NCI-H2107 (cell line): ENCODE measurements at places on chromosomes 16 and 17.

DNA sequence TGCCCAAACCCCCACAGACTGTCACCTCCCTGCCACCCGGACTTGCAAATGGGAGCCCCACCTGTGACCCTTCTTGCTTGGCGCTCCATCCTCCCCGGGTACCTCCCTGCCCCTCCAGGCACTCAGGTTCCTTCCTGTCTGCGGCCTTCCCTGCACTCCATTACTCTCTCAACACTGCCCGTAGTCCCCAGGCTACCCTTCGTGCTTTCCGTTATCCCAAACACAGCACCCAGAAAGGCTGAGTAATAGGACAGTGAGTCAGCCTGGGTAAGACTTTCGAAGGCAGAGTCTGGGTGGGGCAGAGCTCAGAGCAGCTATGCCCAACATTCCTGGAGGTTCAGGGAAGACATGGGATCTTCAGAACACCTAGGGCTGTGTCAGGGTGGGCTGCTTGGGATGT, 16.6 kb upstream of the C16orf74 start:
- DNase-seq, result no peak

- DNase-seq, result no peak
These were observed 5.0 kb upstream of the CACNG5 start for GRCh38 chr17:66829883-66830282.

- DNase-seq, result peak; percentile 29
These were observed 76.1 kb downstream of the RAI1 start for GRCh38 chr17:17757391-17757791.

DNA sequence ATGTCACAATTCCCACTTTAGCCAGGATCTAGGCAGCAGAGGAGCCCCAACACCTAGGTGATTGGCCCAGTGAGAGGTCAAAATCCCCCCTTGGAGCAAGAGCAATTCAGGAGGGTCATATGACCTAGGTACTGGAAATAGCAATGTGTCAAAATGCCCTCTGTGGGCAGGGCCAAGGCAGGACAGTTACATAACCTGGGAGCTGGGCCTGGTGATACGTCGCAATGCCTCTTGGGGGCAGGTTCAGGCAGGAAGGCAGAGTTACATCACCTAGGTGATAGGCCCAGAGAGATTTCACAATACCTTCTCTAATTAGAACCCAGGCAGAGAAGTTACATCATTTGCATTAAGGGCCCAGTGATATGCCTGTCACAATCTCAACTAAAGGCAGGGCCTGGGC, 1906.3 kb downstream of the TP53TG3F start:
- DNase-seq, result no peak

DNA sequence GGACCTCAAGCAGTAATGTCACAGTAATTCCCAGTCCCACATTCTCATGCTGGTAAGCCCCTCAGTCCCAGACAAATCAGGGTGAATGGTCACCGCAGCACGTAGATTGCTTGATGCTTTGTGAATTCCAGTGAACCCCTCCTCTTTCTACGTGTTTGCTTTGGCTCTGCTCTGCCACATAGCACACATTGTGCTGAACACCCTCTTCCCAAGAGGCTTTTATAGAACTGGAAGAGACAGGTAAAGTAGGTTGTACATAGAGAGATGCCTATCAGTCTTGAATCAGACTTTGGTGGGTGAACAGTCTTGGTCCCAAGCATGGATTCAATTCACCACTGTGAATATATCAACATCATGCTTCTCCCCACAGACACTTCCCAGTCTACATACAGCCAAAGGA, 579 bp upstream of the KRTAP9-6 start:
- no peak for DNase-seq

- DNase-seq, result no peak
These were observed 13.4 kb downstream of the CCDC102A start for GRCh38 chr16:57522960-57523359.

- DNase-seq, result no peak
These were observed 476.7 kb downstream of the SOX9 start for GRCh38 chr17:72597354-72598087.

DNA sequence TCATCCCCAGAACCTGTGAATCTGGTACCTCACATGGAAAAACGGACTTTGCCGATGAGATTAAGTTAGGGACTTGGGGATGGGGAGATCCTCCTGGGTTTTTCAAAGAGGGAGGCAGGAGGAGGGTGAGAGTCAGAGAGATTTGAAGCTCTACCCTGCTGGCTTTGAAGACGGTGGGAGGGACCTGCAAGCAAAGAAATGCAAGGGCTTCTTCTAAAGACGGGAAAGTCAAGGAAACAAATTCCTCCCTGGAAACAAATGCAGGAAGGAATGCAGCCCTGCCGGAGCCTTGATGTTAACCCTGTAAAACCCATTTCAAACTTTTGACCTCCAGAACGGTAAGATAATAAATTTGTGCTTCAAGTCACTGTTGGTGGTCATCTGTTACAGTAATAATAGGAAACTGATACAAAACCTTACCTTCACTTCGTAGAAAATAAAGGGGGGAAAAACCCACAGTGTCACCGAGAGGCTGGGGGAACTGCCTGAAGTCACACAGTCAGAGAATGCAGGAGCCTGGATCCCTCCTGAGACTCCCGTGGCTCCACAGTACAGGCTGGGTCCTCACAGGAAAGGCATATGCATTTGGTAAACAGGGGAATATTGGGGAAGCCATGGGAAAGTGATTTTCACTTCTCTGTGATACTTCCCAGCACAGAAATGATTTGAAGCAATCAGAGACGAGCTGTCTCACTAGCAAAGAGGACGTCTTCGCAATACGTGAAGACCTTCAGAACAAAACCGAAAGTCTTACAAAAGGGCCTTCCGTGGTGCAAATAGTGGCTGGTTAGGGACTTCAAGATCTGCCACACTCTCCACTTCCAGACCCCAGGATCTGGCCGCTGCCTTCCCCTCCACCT, 58.9 kb upstream of the CLEC3A start:
- no peak for DNase-seq

DNA sequence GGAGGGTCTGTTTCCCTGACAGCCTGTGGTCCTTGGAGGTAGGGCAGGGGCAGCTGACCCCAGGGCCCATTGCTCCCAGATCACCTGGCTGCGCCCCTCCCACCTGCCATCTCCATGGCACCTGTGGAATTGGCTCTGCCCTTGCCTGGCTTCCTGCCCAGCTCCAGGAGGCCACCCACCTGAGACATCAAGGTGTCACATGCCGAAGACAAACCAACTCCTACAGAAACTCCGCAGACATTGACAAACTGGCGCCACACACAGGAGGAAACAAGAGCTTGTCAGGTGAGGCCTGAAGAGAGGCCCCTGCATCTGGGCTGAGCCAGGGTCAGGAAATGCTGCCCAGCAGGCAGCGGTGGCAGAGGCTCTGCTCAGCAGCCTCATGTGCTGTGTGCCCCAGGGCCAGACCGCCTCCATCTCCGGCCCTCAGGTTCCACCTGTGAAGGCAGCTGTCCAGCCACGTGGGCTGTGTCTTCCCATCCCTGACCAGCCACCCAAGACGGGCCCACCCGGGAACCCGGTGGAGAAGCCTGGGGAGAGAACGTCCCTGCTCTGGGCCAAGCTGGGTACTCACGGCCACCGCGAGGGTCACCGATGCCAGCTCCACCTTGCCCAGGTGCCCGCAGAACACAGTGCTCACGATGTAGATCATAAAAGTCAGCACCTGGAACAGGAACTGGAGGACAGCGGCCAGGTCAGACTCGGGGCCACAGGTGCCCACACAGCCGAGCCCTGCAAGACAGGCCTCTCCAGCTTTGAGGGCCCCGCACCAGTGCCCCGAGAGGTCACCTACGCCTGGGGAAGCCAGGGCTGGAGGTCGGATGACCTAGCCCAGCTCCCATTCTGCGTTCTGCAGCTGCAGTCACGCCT, 1.6 kb downstream of the SLC47A2 start:
- DNase-seq, result no peak

GRCh38 chr16:84818989-84819643, 669 bp upstream of the CRISPLD2 start:
- DNase-seq, result no peak

DNA sequence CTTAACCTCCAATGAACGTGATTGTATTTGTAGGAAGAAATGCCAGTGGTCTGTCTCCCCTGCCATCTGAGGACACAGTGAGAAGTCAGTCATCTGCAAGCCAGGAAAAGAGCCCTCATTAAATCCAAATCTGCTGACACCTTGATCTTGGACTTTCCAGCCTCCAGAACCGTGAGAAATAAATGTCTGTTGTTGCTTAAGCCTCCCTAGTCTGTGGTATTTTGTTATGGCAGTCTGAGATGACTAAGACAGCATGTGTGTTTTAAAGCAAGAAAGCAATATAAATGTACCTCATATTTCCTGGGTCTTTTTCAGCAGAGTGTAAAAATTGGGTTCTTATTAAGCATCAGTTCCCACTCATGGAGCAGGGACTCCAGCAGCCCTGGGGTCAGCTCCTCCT, 177.9 kb upstream of the NLRP1 start:
- DNase-seq, result no peak

DNA sequence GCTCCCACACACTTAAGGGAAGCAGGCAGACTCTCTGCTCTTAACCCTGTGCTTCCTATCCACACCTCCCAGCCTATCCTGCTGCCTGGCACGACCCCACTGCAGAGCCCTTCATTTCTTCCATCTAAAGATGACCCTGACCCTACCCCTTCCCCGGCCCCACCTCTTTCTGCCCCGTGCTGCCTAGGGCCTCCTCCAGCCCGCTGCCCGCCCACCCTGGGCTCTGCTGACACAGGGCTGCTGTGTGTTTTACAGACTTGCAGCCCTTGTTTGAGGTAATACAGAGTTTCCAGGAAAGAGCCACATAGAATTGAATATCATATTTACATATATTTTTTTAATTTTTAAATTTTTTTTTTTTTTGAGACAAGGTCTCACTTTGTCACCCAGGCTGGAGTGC, 42.0 kb downstream of the MEOX1 start:
- DNase-seq, result no peak

DNA sequence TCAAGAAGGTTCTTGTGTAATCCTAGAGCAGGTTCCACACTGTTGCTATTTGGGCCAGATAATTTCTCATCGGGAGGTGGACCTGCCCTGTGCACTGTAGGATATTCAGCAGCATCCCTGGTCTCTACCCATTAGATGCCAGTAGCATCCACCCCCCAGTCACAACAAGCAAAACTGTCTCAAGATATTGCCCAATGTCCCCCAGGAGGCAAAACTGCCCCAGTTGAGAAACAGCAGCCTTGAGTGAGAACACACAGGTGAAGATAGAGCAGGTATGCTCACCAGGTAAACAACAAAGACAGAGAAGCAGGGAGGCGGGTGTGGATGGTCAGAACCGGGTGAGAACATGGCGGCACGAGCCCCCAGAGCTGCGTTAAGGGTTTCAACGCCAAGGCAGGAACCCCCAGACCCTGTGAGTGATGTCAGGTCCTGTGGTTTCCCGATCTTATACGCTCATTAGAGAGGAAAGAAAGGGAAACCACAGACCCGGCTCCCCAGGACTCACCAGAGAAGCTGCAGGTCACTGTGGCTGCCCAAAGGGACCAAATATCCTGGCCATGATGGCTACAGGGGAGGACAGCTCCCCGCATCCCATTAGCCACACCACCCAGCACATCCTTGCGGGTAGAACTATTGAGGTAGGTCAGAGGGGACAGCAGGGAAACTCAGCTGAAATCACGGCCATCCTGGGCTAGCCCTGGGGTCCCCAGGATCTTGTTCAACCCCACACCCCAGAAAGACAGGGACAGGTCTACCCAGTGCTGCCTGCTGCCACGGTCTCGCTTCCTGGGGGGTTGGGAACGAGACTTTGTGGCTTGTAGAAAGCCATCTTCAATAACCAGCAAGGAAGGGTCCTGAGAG, 21.2 kb downstream of the CDC42EP4 start:
- DNase-seq, result no peak
